ENCODE measurements at places on chromosomes 4 and X. TPM values are rescaled to one million over a fixed set of nuclear protein-coding genes. Genes with fewer than 3 reads are reported as not detected.

- no peak overlapping the region for H3K27ac ChIP-seq
- peaks cover 10% of the 10 kb centered on the region for H3K4me1 ChIP-seq
- DNase-seq, result no peak
- no peak overlapping the region for H3K4me3 ChIP-seq
- peaks cover 19% of the 10 kb centered on the region for H3K27me3 ChIP-seq
These were observed 116.0 kb downstream of the CPEB2 start for GRCh38 chr4:15118292-15118691.

FAM149A gene
- 0.40 TPM for total RNA-seq

- H3K4me1 ChIP-seq, result no peaks in the 10 kb centered on the region
- H3K4me3 ChIP-seq, result no peak overlapping the region
- no peaks in the 10 kb centered on the region for H3K27me3 ChIP-seq
- H3K27ac ChIP-seq, result no peak overlapping the region
- peaks cover 6% of the 10 kb centered on the region for H3K36me3 ChIP-seq
These were observed 101.7 kb upstream of the KLF8 start for GRCh38 chrX:56130436-56130835.

CD38 gene
- total RNA-seq, result 12.0 TPM

DNA sequence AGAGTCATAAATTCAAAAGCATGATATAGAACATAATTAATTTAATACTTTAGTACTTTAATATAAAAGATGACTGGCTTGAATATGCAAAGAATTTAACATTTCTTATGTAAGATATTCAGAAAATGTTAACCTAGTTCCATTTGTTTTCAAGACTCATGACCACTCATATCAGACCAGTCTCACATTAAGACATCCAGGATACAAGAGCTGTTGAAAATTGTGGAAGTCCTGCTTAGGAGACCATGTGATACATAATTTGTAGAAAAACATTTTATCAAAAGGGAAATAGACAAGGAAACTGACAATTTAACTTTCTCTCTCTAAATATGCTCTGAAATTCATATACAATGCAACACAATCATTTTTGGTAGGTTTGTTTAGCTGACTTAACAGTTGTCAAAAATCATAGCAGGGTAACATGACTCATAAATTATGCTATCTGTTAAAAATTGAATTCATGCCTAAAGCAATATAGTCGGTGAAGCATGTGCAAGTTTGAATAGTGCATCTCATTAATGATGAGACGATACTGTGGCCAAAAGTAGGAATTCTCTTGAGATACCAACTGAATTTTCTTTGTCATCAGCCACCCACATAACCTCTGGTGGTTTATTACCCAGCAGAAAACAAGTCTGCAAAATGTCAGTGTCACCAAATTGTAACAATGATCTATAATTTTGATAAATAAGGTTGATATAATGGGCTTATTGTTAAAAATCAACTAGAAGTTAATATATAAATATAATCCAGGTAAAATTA is 211.4 kb downstream of the GASK1B start:
- no peaks in the 10 kb centered on the region for H3K4me1 ChIP-seq
- no peak overlapping the region for H3K27ac ChIP-seq
- DNase-seq, result no peak
- no peak overlapping the region for H3K4me3 ChIP-seq
